ENCODE measurements at places on chromosomes 1 and 21.

DNA sequence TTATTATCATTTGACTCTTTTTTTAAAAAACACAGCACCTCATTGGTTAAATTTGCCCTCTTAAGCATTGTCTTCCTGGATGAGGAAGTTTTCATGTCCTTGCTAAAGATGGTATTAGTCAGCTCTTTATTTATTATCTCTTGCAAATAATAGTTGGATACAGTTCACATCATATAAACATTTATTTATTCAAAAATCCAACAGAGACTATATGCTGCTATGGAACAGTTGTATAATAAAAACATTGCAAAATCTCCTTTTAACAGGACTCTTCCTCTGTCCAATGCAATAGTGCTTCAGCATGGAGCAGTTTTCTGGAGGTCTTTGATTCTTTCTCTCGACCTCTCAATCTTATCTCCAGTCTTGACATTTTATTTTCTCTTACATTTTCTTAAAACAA lies 49.5 kb upstream of the VCAM1 start:
- DNase-seq = no peak

DNA sequence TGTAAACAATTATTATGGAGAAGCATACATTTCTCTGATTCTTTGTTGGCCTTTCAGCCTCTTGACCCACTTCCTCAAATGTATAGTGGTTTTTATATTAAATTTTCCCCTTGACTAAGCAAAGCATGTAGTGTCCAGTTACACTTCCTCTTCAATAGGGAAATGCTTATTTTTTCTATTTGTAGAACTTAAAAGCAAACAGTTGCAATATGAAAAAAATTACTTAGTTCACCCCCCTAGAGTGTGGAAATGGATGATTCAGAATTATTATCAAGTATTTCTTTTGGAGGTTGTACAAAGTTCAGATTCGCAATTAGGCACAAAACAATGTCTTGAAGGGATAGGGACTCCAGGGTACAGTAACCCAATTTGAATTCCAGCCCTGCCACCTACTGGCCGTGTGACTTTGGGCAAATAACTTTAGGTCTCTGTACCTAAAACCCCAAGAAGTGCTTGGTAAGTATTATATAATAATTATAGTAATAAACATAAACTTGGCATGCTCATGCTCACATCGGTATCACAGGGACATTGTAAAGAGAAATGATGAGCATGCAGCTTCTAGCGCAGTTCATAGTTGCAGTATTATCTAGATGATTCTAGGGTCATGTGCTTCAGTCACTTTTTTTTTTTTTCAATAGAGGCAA lies 28.6 kb upstream of the IFNGR2 start:
- no peak for DNase-seq

GRCh38 chr21:33025489-33026442 lies at the start of gene OLIG2:
OLIG2 (plus strand) TSS chr21:33025935; CDS start chr21:33026863, 928 bp downstream.
- DNase-seq = no peak

GRCh38 chr1:14923727-14924452 lies 229.7 kb upstream of the TMEM51 start:
- DNase-seq = no peak

DNA sequence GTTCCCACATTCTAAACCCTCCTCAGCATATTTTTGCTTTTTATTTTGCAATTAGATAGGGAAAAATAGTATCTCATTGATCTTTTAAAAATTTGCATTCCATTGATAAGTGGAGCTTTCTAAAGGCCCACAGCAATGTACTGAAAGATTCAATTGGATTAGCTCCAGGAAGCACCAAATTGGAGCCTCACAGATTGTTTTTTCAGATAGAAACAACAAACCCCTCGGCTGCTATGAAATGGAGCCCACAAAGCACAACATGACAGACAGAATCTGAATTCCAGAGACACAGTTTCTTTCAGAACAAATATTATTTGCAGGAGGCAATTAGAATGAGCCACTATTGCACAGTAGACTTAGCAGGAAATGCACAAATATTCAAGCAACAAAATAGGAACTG lies 58.9 kb upstream of the KIF26B start:
- no peak for DNase-seq

GRCh38 chr1:244397131-244397530 lies 54.6 kb downstream of the ADSS2 start:
- DNase-seq = no peak

GRCh38 chr1:205920861-205921569 lies 22.2 kb downstream of the SLC26A9 start:
- no peak for DNase-seq

DNA sequence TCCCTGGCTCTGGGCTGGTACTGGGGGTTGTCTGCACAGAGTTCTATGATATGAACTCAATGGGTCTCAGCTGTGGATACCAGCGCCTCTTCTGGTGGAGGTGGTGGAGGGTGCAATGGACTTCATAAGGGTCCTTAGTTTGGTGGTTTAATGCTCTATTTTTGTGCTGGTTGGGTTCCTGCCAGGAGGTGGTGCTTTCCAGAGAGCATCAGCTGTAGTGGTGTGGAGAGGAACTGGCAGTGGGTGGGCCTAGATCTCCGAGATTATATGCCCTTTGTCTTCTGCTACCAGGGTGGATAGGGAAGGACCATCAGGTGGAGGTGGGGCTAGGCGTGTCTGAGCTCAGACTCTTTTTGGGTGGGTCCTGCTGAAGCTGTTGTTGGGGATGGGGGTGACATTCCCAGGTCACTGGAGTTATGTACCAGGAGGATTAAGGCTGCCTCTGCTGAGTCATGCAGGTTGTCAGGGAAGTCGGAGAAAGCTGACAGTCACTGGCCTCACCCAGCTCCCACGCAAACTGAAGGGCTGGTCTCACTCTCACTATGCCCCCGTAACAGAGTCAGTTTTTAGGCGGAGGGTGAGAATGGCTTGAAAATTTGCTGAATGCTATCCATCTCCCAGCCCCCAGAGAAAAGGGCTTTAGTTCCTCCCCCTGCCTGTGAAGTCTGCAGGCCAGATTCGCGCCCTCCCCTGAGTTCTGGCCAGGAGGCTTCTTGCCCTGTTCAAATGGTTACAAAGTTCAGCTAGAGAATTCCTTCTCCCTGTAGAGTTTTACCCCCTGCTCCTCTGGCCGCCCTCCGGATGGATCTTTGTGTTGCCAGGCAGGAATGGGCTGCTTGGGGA lies 902.9 kb downstream of the LTN1 start:
- no peak for DNase-seq

- no peak for DNase-seq
Observed at GRCh38 chr1:153968000-153968363, 280 bp downstream of the CREB3L4 start.

DNA sequence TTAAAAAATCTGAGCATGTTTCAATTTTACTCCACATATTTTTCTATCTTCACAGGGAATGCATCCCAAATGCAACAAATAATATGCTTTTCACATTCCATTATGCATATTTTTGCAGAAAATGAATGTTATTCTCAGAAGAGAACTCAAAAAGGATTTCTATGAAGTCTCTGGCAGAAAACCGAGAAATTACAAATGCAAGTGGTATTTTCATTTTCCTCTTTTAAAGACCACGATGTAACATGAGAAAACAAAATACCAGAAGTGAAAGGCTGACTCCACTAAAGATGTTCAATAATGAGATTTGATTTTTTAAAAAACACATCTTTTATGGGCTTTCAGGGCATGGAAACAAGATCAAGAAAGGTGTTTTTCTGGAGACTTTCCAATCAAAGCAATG lies 5.0 kb upstream of the PDC start:
- no peak for DNase-seq

- no peak for DNase-seq
Observed at GRCh38 chr1:238186887-238187574, 296.3 kb upstream of the ZP4 start.

DNA sequence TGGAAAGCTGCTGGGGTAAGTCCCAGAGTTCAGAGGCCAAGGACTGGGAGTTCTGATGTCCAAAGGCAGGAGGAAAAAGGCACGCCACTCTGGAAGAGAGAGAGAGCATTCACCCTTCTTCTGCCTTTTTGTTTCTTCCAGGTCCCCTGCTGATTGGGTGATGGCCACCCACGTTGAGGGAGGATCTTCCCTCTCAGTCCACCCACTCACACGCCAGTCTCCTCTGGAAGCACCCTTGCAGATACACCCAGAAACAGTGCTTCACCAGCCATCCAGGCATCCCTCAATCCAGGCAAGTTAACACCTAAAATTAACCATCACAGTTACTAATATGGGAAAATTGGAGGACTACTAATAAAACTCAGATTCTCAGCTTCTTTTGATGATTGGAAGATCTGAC lies 66.1 kb upstream of the PARP1 start:
- no peak for DNase-seq

GRCh38 chr21:33039536-33039935 lies 13.8 kb downstream of the OLIG2 start:
- no peak for DNase-seq

DNA sequence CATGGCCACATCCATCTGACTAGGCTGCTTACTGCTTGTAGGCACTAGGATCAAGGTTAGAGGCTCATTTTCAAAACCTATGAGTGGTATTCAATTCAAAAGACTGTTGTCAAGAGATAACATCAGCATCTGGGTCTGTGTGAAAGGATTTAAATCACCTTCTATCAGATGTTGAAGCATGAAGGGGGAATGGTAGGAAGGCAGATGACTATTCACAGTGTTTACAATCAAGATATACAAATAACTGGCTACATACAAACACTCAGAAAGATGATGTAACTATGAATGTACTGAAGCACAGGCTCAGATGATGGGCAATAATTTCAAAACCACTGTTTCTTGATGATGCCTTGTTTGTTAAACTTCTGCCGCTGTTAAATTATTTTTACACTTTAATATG lies 249.2 kb downstream of the SLC45A1 start:
- no peak for DNase-seq

GRCh38 chr1:61361931-61362330 lies 279.6 kb downstream of the NFIA start:
- DNase-seq = no peak

DNA sequence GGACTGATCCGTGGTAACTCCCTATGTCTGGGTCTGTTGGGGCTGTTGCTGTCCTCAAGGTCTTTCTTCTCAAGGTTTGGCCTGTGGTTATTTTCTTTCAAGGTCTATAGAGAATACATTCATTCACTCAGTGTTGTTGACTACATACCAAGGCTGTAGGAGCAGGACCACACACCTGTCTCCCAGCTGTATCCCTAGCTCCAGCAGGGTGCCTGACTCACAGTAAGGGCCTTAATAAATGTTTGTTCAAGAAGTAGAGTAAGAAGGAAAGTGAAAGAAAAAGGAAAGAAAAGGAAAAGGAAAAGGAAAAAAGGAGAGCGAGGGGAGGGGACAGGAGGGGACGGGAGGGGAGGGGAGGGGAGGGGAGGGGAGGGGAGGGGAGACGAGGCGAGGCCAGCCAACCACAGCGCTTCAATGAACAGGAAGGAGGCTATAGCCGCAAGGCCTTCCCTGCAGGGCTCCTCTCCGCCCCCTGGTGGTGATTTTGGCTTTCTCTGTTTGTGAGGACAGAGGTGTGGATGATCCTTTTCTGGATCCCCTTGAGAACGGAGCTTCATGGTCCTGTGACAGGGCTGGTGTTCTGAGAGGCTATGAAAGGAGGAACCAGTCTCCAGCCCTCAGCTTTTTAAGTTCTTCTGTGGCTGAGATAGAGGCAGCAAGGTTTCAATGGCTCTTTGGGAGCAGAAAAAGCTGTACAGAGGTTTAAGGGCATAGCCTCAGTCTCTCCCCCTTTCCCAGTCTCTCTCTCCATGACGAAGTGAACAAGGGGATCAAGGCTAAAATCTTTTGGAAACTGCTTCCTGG lies 30.6 kb upstream of the LCE5A start:
- DNase-seq = peak; percentile 34

- DNase-seq = no peak
Observed at GRCh38 chr1:177620636-177621190, 349.1 kb downstream of the SEC16B start.

DNA sequence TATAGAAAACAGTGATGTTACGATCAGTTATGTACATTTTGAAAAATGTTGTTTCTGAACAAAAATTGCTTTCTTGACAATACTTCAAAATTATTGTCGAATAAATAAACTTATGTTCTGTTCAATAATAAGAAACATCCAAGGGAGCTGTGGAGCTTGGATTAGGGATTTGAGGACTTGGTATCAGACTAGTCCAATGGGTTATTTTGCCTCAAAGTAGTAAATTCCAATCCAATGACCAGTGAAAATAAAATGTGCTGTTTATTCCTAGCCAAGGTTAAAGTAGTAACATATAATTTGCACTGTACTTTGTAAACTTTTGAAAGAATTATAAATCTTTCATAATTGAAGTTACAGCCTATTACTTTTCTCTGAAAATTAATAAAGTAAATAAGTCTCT lies 79.1 kb upstream of the IVNS1ABP start:
- no peak for DNase-seq

Data from effector memory CD4-positive, alpha-beta T cell (primary cell).